ENCODE measurements at places on chromosomes 7 and 10.

GRCh38 chr10:771647-772046, 82.2 kb upstream of the DIP2C start:
- no peak for DNase-seq

GRCh38 chr7:44136731-44137130, 4.4 kb downstream of the MYL7 start:
- DNase-seq = no peak

DNA sequence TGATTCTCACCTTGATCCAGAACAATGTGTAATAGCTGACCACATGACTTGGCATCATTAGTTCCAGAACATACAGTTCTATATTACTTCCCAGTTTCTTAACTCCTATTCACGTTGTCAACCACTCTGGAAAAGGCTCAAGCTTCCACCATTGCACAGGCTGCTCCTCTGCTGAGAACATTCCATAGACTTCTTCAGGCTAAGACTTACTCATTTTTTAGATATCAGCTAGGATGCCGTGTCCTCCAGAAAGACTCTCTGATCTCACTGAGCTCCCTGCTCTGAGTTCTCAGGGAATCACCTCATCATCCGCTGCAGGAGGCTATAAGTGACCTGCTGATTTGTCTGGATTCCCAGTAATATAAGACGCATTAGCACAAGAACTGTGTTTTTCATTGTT, 73.1 kb downstream of the HTR7 start:
- no peak for DNase-seq

DNA sequence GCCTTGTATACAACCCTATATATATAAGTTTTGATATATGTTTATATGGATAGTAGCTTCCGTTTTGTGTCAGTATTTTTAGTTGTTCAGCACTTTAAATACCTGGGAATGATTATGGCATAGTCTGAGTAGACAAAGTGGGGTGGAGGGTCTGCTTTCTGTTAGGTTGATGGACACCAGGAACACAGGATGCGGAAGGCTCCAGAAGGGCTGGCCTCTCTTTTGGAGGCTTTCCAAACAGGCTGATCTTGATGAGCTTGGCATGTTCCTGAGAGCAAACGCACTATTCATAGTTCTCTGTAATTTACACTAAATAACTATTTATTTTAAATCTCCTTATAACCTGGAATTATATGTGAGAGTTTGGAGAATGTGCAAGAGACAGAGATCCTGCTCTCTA, 12.7 kb downstream of the AKR1E2 start:
- DNase-seq = no peak

DNA sequence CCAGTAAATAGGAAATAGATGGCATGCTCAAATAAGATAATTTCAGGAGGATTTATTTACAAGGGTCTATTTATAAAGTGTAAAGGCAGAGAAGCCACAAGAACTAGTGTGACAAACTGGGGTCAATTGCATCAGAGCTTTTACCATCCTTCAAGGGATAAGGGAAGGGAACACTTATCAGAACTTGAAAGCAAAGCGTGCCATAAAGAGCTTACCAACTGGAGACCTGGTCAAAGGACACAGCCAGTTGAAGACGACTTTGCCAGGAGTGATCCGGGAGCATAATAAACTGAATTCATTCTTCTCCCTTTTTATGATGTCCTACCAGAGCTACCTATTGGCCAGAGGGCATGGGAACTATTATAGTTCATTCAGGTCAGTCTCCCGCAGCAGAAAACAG, 3.2 kb upstream of the PPP1R3A start:
- DNase-seq = no peak
